ENCODE measurements at places on chromosomes 6 and 20. TPM values are rescaled to one million over a fixed set of nuclear protein-coding genes. Genes with fewer than 3 reads are reported as not detected.

Gene HLA-DQA1
- total RNA-seq = not detected

Gene POLH
- total RNA-seq = 11.3 TPM

Gene CRISP2
- not detected for total RNA-seq

Gene ENPP1
- 1.4 TPM for total RNA-seq

Gene GHRH
- total RNA-seq = not detected

Gene SLC4A11
- total RNA-seq = 1.4 TPM

Gene EEF1A2
- total RNA-seq = 0.09 TPM

Gene EMILIN3
- 1.2 TPM for total RNA-seq

Gene NKX2-2
- not detected for total RNA-seq

Gene TFAP2B
- not detected for total RNA-seq

Gene SLC17A2
- 1.7 TPM for total RNA-seq

Gene SLC25A27
- 2.0 TPM for total RNA-seq

Gene SRMS
- total RNA-seq = not detected

Gene C20orf202
- 0.58 TPM for total RNA-seq

Gene OLIG3
- not detected for total RNA-seq

Gene VGLL2
- not detected for total RNA-seq

Gene TINAG
- not detected for total RNA-seq

Gene LINC00237
- not detected for total RNA-seq

Gene ABHD16B
- total RNA-seq = not detected

Gene THBS2
- total RNA-seq = 143 TPM

Gene CHRNA4
- not detected for total RNA-seq

Gene GSTA3
- not detected for total RNA-seq

Gene SEL1L2
- total RNA-seq = not detected

Gene CST2
- not detected for total RNA-seq

Gene MDFI
- 30.8 TPM for total RNA-seq

Gene EDN1
- total RNA-seq = 1.4 TPM

Gene FAM120B
- 10.9 TPM for total RNA-seq

Gene ALDH8A1
- not detected for total RNA-seq

Gene GPSM3
- 0.26 TPM for total RNA-seq

Gene KIAA0408
- 1.4 TPM for total RNA-seq

Gene GATA5
- total RNA-seq = 0.77 TPM

Gene PLN
- not detected for total RNA-seq
